ENCODE measurements at places on chromosomes 16 and 17. TPM values are rescaled to one million over a fixed set of nuclear protein-coding genes. Genes with fewer than 3 reads are reported as not detected.

The PRSS21 gene
- total RNA-seq = 0.32 TPM

The RPL13 gene
- total RNA-seq = 2,235 TPM

The COPZ2 gene
- total RNA-seq = 9.1 TPM

The HSD17B1 gene
- 0.49 TPM for total RNA-seq

The FBXW10 gene
- total RNA-seq = not detected

The KIF1C gene
- total RNA-seq = 158 TPM

The MYL11 gene
- total RNA-seq = 0.97 TPM

The ALOX12 gene
- not detected for total RNA-seq

The TEKT5 gene
- total RNA-seq = not detected

The ST6GALNAC2 gene
- 0.82 TPM for total RNA-seq

The PYDC1 gene
- total RNA-seq = not detected

The MSLN gene
- total RNA-seq = not detected

The MMP2 gene
- 73.8 TPM for total RNA-seq
